ENCODE measurements at places on chromosomes 7 and 10.

GRCh38 chr10:31866118-31866670, 62.4 kb downstream of the ARHGAP12 start:
- DNase-seq, result no peak

GRCh38 chr7:156041398-156041797, 229.1 kb upstream of the SHH start:
- DNase-seq, result no peak

DNA sequence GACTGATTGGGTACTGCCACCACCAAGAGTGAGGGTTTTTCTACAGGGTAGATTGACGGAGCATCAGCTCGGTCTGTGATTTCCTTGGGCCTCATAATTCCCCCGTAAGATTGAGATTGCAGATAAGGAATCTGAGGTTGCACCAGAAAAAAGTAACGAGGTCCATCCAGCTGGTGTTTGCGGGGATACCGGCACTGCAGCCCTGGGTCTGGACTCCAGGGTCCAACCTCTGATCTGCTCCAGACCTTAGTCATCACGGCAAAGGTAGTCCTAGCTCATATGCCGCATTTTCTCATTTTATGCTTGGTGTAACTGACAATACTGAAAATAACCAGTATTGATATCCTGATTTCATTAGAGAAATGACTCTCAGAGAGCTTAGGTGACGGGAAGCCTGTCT, 3.9 kb downstream of the CARD11 start:
- no peak for DNase-seq

DNA sequence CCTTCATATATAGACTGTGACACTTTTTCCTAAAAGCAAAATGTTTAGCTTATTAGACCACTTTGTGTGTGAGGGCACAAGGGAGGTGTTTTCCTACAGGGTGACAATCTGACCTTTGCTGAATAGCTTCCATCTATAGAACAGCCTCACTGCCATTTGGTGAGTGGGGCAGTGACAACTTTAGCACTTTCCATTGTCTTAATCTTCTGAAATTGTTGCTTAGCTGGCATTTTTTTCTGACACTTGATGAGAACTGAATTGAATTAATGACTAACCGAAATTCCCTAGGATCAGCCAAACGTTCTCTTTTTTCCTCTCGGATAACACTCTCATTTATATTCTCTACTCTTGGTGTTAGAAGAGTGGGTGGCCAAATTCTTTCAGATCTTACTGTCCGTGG, 30.2 kb downstream of the KDM7A start:
- no peak for DNase-seq

- DNase-seq, result no peak
Measured at GRCh38 chr10:71978476-71978875, 14.3 kb downstream of the CHST3 start.

GRCh38 chr10:78706256-78706655, 362.5 kb upstream of the ZMIZ1 start:
- no peak for DNase-seq

- no peak for DNase-seq
Measured at GRCh38 chr10:131844529-131845084, 56.2 kb upstream of the PPP2R2D start.

DNA sequence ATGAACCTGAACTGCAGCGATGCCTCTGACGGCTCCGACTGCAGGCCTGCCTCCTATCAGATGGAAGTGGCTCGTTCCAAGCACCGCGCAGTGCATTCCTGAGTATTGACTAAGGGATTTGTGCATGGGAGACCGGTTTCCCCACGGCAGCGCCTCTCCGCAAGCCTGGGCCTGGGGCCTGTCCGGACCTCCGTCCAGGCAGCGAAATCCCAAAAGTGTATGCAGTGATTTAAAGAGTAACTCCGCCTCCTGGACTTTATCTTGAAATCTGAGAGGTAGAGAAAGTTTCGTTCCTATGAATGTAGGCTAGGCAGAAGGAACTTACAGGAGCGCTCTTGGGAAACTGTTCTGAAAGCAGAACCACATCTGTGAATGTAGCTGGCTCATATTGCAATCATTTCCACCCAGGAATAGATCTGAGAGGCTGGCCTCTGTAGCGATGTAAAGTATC, 106.2 kb upstream of the CELF2 start:
- no peak for DNase-seq

GRCh38 chr7:55474944-55475854, 97.1 kb downstream of the VOPP1 start:
- DNase-seq, result peak; percentile 50

- DNase-seq, result no peak
Measured at GRCh38 chr7:25820432-25821040, 331.5 kb upstream of the NFE2L3 start.

GRCh38 chr7:102834999-102835398, 77.8 kb upstream of the LRRC17 start:
- DNase-seq, result no peak

GRCh38 chr10:100151723-100152300, 34.0 kb downstream of the ERLIN1 start:
- no peak for DNase-seq

- DNase-seq, result no peak
Measured at GRCh38 chr10:76922666-76923065, 714.9 kb downstream of the KCNMA1 start.

GRCh38 chr10:31668326-31668725, 260.3 kb downstream of the ARHGAP12 start:
- DNase-seq, result no peak

DNA sequence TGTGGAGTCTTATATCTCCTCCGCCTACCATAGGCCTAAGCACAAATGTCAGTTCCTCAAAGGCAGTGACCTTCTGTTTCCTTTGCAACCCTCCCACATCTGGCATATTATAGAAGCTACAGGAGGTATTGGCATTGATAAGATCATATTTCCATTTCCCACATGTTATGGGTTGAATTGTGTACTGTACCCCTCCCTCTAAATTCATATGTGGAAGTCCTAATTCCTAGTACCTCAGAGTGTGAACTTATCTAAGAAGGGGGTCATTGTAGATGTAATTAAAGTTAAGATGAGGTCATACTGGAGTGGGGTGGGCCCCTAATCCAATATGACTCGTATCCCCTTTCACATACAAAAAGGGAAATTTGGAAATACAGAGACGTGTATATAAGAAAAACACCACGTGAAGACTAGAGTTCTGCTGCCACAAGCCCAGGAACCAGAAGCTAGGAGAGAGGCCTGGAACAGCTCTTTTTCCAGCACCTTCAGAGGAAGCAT, 6.1 kb upstream of the LAMB4 start:
- no peak for DNase-seq

DNA sequence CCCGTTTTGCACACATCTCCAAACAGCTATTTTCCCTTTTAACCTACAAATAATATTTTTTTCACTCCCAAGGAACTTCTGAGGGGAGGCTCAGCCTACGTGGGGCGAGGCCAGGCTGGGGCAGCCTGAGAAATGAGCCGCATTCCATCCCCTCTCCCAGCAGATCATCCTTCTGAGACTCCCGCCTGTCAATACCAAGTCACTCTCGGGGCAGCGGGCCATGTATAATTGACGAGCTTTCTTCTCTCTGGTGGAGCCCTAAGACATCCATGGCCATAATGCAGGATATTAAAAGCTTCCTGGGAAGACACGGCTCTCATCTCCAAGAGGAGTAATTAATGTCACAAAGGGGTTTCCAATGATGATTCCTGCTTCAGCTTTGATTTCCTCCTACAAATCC, 37.8 kb upstream of the CHST15 start:
- DNase-seq, result no peak

GRCh38 chr10:18145652-18146051, 5.4 kb downstream of the CACNB2 start:
- no peak for DNase-seq

DNA sequence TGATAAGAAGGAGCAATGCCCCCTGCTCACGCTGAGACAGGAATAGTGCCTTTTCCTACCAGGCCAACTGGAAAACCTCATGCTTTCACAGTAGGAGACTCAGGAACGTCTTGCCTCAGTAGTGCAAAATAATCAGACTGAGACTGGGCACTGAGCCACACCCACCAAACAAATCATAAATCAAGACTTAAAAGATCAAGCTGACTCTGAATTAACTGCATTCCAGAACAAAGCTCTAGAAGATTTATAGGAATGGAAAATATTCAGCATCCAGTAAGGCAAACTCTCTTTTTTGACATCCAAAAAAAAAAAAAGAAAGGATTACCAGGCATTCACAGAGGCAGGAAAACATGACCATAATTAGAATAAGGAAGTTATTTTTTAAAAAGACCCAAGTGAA, 30.5 kb upstream of the SLC18A3 start:
- DNase-seq, result no peak

DNA sequence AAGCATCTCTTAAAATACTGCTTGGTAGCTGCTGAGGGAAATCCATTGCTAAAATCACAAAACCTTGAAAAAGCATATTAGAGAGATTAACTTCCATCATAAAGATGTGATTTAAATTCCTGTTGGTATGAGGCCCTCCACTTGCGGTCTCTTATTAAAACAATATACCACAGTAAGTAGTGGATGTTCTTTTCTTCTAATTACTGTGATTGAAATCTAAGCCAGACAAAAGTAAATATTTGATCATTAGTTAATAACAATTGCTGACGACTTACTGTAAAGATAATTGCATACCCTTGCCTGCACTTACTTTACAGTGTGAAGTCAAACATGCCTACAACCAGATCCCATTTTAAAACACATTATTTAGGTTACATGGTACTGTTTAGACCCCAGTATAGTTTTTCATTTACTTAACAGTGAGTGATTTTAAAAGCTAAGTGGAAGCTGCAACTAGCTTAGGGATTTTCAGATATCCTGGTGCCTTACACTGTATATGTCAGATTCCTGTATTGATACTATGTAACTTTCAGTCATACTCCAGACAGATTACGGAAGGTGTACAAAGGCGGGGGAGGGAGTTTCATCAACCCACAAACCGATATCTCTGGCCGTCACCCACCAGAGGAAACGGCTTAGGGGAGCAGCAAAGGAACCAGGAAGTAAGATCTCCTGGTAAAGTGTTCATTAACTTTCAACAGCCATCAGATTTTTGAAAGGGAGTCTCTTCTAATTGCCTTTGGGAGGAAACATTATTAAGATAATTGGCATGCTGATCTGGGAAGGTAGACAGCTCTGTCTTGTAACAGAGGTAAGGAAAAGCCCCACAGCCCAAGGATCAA, 986 bp downstream of the NRP1 start:
- no peak for DNase-seq

- no peak for DNase-seq
Measured at GRCh38 chr10:71860243-71861029, 9.4 kb upstream of the PSAP start.

DNA sequence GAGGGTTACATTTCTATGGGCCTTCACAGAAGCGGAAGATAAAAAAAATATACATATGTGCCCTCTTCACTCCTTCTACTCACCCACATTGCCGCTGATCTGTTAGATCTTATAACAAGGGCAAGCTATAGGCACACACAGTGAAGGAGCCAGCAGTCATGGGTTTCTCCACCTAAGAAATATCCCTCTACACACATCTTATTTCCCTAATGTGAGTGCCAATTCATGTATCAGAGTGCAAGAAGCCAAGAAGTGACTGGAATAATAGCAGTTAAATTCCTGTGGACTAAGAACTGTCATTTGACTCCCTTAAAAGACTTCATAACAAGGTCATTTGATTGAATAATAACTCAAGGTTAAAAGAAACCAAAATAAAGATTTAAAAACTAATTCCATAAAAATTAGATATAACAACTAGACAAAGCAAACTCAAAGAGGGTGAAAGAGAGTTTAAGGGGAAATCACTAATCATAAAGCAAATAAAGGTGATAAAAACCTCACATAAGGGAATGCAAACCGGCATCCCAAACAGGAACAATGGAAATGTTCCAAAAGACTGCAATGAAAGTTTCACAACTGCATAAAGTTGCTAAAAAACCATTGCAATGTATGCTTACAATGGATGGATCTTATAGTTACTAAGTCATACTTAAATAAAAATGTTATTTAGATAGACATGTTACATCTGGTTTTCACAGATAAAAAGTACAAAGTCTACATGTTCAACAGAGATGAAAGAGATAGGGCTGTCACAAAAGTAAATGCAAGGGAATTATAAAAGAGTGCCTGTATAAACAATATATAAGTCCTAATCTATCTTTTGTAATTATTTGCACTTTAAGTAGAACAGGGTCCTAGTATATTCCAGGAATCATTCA, 42.8 kb downstream of the ARHGAP21 start:
- no peak for DNase-seq

- no peak for DNase-seq
Measured at GRCh38 chr10:116101616-116102315, 171.2 kb downstream of the GFRA1 start.

DNA sequence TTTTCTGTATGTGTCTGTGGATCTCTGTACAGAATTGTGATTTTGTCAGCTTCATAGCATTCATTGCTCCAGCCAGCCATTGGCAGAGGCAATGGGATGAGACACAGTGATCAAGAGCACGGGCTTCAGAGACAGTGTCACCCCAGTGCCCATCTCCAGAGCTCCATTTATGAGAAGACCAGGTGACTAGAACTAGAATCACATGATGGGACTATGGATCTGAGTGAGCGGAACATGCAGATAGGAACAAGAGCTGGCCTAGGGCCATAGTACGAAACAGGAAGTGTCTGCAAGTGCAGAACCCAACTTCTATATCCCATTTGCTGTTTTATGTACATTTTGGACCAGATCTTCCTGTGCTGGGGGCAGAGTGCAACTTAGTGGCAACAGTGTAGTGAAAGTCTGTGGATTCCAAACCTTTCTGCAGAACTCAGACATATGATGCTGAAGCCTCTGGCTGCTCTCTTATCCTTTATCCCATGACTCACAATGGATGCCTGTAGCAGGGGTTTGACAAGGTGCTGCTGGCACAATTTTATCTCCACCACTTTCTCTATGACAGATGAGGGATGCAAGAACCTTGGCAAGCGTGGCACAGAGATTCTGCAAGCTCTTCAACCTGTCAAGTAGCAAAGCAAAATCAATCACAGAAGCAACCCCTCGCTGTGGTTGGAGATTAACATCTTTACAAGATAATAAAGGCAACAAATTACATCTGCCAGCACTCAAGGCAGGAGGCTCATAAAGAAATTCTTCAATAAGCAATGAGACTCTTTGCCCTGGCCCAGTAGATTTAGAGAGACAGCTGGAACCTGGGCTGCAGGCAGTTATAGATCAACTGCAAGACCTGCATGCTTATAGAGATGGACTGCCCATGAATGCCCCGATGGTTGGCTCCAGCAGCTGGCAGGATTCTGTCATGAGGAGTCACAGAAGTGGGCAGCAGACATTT, 681.3 kb downstream of the TNS3 start:
- DNase-seq, result no peak

DNA sequence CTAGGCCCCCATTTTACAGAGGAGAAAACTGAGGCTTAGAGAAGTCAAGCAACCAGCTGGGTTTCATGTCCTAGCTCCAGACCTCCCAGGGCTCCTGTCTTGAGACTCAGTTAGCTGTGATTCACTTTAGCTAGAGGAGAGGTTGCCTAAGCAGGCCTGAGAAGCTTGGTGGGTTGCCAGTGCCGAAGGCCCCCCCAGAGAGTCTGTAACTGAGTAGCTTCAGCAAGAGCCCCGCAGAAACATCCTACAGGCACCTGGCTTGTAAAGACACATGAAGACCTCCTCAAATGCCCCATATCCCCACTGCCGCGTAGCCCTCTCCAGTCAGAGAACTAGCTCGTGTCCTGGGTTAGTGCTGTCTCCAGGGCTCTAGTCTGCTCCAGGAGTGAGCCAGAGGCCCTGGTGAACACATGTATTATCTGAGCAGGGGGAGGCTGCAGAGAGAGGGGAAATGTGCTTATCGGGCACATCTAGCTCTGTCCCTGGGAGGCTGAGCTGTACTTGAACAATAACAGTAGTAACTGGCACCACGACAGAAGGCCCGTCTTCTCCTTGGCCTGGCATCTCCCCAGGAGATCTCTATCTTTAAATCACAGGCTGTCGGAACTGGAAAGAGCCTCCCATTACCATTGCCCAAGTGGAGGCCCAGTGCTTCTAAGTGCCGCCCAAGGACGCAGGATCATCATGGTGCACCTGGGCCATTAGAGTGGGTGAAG, 28.9 kb downstream of the UNC5B start:
- no peak for DNase-seq

Measured in stimulated activated naive CD4-positive, alpha-beta T cell (primary cell).